ENCODE measurements at places on chromosomes 3 and 15.
A peak's percentile ranks its signal among the peaks of the same experiment; 100 is the strongest.

- no peak for DNase-seq
Measured at GRCh38 chr15:64344651-64345294, 11.2 kb downstream of the CSNK1G1 start.

DNA sequence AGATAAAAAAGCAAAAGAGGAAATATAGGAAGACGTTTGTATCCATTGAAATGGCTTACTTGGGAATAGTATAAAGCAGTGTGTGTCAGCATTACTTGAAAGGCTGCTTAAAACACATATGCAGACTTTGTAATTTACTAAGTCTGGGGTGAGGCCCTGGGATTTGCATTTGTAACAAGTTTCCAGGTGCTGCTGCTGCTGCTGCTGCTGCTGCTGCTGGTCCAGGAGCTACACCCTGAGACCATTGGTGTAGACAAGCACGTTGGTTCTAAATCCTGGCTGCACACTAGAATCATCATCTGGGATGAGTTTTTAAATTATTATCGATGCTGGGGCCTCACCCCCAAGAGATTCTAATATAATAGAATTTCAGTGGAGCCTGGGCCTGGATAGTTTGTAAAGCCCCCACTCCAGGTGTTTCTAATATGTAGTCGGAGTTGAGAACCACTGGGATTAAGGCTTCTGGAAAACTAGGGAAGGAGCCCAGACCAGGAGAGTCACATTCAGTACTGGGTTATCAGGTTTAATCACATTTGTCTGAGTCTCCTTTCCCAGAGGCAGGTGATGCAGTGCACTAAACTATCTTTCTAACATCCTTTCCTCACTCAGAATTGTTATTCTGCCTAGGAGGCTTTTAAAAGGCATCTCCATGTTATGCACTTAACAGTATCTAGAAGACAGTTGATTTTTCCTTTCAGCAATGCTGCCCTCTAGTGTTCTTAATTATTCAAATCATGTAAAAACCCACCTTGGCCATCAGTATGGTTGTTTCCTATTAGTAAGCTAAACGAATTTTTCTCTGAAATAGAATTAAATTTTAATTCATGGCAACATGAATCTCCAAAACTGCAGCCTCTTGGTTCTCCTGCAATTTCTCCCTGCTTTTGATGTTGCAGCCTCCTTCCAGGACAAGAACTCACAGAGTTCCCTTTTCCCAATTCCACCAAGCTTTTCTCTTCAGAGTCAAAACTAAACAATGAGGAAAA, 45.4 kb downstream of the SSR3 start:
- DNase-seq: peak; percentile 92

GRCh38 chr15:29039466-29040369, 153.9 kb downstream of the APBA2 start:
- no peak for DNase-seq

DNA sequence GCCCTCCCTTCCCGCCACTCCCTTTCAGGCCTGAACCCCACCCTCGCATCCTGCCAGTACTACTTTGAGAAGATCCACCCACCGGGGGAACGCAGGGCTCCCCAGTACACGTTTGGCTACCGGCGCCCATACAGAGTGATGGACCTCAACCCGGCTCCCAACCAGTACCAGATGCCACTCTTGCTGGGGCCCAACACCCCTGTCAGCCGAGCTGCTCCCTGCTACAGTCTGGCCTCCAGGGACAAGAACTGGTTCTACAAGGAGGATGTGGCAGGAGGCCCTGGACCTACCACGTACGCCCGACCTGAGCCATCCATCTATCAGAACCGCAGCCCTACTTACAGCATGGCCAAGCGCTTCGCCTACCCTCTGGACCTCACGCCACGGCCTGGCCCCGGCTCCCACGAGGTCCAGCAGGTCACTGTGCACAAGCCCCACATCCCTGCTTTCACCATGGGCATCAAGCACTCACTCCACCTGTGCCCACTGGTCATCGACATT, 14.4 kb upstream of the CSPG4 start:
- DNase-seq: no peak

- no peak for DNase-seq
Measured at GRCh38 chr3:101138817-101139216, 145.6 kb upstream of the ABI3BP start.

- DNase-seq: no peak
Measured at GRCh38 chr15:92623435-92623834, 32.1 kb downstream of the FAM174B start.

DNA sequence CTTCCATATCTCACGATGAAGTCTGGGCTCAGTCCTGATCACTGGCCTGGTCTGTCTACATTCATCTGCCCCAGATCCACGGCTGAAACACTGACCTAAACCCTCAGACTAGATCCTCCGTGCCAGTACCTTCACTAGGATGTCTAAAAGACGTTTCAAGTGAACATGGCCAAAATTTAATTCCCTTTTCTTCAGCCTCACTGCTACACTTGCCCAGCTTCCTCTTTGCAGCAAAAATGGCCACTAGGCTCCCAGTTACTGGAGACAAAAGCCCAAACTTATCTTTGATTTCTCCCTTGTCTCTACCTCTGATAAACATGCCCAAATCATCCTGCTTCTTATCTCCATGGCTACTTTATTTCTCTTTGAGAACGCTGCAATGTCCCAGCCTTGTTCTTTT, 1.7 kb downstream of the RASSF1 start:
- DNase-seq: no peak

GRCh38 chr3:189042832-189043231, 128.9 kb upstream of the TPRG1 start:
- no peak for DNase-seq

DNA sequence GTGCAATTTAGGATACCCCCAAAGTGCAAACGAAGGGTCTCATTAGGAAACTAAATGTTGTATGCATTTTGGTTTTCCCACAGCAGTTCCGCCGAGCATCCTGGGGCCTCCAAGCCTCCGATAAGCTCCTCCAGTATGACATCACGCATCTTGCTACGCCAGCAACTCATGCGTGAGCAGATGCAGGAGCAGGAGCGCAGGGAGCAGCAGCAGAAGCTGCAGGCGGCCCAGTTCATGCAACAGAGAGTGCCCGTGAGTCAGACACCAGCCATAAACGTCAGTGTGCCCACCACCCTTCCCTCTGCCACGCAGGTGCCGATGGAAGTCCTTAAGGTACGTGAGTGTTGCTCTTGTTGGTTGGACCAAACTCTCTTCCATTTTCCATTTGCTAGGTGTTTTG, 120.5 kb upstream of the SAMMSON start:
- no peak for DNase-seq

- DNase-seq: no peak
Measured at GRCh38 chr3:121627211-121627610, 33.5 kb downstream of the HCLS1 start.

GRCh38 chr3:27639271-27639670, 82.9 kb downstream of the EOMES start:
- DNase-seq: no peak

DNA sequence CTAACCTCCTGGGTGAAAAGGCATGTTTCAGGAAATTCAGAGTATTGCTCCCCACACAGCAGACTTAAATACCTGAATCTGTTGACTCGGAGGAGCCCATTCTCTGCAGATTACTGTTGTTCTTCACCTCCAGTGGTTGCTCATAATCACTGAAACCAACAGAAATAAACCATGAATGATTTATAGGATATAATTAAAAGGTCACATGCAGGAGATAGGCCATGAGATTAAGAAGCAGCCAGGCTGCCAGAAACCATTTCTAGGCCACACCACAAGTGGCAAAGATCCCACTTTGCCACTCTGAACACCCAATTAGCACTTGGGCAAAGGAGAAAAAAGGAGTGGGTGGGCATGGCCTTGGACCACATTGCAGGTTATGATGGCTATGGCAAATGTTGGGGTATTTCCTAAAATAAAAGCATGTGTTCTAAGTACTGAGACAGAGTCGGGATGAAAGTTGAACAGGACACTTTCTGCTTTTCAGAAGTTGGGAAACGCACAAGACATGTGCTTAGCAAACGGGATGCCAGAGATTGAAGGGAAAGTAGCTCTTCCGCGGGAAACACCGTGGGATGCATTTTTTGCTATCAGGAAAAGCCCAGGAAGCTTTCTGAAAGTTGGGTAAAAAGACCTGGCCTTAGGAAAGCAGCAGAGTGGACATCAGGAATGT, 1.5 kb downstream of the CDC25A start:
- no peak for DNase-seq

DNA sequence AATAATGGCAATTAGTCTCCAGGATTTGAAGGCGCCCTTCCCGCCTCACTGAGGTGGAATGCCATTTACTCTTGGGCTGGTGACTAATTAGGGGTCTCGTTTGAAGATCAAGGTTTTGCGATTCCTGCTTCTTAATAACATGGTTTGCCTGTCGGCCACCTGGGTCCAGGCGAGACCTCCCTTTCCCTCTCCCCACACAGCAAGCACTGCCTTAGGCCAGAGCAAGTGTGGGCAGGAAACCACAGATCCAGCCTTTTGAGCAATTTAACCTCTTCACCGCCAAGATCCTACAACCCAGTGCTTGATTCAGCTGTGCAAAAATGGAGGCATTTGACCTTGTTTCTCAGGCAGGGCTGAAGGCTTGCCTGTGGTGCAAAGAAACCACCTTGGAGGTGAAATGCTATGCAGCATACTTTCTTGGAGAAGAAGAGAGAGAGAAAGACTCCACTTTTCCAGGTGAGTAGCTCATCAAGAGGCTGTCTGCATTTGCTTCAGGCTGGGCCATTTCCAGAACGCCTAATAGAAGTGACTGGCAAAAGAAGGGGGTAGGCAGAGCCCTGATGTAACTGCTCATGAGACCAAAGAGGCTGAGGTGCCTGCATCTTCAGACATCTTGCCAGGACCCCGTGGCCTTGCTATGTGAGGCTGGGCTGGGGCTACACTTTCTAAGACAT, 34.1 kb upstream of the WNT5A start:
- DNase-seq: no peak

GRCh38 chr3:79632842-79633241, 135.0 kb downstream of the ROBO1 start:
- DNase-seq: no peak

- peak; percentile 31 for DNase-seq
Measured at GRCh38 chr3:173553635-173554280, 156.2 kb downstream of the NLGN1 start.

- no peak for DNase-seq
Measured at GRCh38 chr3:184230081-184230602, 757 bp downstream of the VWA5B2 start.

Data from NCI-H1694 treated with DMSO at 0.1 percent for 48 hours (cell line).